ENCODE measurements at places on chromosomes 11 and 22.

GRCh38 chr22:29062286-29062821 is 723 bp upstream of the C22orf31 start:
- no peak for DNase-seq

DNA sequence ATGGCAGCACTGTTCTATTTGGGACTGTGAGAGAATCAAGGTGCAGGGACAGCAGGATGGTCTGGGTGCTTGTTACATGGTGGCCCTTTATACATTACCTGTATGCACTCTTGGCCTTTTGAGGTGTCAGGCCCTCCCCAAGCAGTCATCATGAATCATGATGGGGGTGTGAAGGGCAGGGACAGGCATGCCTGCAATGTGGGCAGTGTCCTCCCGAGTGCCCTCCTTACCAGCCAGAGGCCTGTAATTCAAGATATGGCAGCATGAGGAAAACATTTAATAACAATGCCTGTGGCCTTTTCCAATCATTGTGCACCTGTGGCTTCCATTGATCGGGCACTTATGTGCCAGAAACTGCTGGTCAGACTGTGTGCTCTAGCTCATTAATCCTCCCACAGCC is 25.5 kb upstream of the CYP2D6 start:
- DNase-seq, result no peak

GRCh38 chr22:43376765-43377547 is 33.8 kb upstream of the SCUBE1 start:
- peak; percentile 10 for DNase-seq

DNA sequence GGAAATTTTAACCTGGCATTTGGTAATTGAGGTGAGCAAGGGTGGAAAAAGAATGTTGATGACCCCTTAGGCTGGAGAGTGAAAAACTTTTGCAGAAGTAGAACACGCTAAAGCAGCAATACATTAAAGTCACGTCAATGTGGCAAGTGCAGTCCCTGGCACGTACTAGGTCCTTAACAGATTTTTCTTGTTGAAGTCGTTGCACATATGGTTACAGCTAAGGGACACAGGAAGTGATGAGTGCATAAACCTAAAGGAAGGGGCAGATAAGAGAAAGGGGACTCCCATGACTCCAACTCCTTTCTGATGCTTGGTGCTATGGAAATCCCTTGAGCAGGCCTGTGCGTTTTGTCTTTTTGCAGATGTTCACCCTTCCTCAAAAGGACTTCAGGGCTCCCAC is 1.2 kb downstream of the ACCS start:
- no peak for DNase-seq

- DNase-seq, result no peak
These were observed 4.6 kb downstream of the SAA2 start for GRCh38 chr11:18243783-18244362.

- no peak for DNase-seq
These were observed 237.8 kb upstream of the KIRREL3 start for GRCh38 chr11:127238321-127238720.

DNA sequence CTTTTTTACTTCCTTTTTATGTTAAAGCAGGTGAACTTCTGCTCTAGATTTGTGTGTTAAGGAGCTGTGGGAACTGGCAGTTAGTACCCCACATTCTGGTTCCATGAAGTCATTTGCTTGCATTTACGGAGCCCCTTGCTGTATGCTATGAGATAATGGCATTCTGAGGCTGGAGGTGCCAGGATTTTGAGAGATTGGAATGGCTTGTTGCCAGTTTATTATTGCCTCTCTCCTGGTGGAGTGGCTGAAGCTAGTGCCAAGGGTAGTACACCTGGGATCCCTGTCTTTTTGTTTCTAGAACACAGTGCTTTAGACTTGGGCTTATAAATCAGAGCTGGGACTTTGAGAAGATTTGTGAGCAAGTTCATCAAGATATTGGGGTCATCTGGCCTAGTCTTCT is 73.8 kb downstream of the STIM1 start:
- DNase-seq, result no peak

DNA sequence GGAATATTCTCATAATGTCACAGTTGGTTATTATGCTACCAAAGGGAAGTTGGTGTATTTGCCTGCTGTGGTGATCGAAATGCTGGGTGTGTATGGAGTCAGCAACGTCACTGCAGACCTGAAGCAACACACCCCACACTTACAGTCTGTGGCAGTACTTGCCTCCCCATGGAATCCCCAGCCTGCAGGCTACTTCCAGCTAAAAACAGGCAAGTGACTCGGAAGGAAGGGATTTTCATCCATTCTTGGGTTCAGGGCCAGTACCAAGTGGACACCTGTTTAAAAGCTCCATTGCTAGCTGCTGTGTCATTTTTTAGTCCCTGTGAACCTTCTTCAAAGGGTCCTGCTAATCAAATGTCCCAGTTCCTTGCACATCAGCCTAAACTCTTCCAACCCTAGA is 149.6 kb downstream of the C11orf91 start:
- no peak for DNase-seq
